Spleen (tissue), 13 donors: ENCODE measurements at places on chromosomes 5 and 9.

GRCh38 chr5:153884612-153884957, 154.1 kb downstream of the FAM114A2 start:
- no peak for DNase-seq

DNA sequence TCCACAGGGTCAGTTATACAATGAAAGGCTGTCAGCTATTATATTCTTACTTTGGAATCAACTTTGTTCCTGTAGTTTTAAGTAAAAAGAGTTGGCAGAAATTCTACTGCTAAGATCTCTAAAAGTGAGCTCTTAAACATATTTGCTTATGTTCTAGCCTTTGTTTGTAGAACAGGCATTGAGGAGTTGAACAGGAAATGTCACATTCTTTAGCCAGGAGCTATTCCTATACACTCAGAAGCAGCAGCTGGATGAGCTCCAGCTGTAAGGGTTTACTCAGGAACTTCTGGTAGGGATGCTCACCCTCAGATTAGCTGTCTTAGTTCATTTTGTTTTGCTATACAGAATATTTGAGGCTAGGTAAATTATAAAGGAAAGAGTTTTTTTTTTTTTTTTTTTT, 22.4 kb upstream of the SPINK14 start:
- no peak for DNase-seq

DNA sequence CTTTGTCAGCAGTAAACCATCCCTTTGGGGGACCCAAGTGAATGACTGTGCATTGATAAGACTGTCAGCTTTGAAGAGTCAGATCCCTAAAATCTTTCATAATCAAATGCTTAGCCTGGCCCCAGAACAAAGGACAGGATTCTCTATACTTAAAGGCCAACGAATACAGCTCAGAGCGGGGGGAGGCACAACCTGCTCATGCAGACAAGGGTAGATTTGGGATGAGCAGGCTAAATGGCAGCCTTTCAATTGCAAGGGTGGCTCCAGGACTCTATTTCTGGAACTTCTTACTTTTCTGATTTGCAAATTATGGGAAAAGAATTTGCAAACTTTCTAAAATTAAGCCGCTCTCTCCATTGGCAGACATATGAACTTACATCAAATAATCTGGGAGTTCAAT, 66.4 kb downstream of the ELL2 start:
- no peak for DNase-seq

GRCh38 chr9:81717747-81718077, 28.4 kb upstream of the TLE1 start:
- DNase-seq: no peak

DNA sequence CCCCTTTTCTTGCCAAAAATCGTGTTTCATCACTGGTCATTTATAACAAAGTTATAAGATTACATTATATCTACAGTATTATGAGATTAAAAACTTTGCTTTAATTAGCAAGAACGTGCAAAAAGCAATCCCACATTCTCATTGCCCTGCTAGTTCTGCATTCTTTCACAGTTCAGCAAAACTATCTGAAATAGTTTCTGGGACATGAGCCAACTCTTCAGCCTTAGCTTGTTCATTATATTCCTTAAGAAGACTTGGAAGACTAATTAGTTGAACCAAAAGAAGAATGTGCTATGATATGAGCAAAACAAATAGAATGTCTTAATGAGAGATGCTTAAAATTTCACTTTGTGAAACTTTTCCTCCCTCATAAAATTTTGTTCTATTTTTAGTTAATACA, 76.7 kb downstream of the ITGA1 start:
- DNase-seq: no peak

- no peak for DNase-seq
These were observed 464.5 kb upstream of the RGMB start for GRCh38 chr5:98308960-98309359.
